ENCODE measurements at places on chromosomes 4 and X.

- H3K36me3 ChIP-seq = no peaks in the 10 kb centered on the region
- no peaks in the 10 kb centered on the region for H3K4me1 ChIP-seq
- no peak overlapping the region for H3K27ac ChIP-seq
Measured at GRCh38 chrX:15468036-15468435, 25.1 kb downstream of the PIR start.

DNA sequence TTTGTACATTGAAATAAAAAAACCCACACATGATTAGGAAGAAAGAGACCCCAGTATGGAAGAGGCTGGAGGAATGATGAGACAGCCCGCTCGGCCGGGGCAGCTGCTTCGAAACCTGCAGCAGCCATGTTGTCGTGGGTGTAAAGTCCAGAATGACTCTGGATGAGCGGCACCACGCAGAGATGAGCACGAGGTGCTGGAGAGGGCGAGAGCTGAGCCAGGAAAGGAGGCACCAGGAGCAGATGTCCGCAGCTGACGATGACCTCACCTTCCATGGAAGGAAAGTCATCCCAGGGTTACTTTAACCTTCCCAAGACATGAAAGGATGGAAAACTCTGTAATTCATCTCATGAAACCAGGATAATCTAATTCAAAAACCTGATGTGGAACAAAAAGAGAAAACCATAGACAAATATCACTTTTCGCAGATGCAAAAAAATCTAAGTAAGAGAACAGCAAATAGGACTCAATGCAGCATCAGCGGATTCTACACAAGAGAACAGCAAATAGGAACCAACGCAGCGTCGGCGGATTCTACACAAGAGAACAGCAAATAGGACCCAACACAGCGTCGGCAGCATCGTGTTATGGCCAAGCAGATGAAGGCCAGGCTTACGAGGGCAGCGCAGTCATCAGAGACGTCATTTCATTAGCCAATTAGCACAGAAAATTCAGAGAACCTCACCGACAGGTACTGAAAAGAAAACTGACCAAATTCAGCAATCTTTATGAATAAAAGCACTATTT, 25.9 kb upstream of the SPON2 start:
- no peak overlapping the region for H3K27ac ChIP-seq
- H3K36me3 ChIP-seq = no peaks in the 10 kb centered on the region
- peak; percentile 22 for DNase-seq
- no peaks in the 10 kb centered on the region for H3K4me1 ChIP-seq
- H3K27me3 ChIP-seq = no peaks in the 10 kb centered on the region

DNA sequence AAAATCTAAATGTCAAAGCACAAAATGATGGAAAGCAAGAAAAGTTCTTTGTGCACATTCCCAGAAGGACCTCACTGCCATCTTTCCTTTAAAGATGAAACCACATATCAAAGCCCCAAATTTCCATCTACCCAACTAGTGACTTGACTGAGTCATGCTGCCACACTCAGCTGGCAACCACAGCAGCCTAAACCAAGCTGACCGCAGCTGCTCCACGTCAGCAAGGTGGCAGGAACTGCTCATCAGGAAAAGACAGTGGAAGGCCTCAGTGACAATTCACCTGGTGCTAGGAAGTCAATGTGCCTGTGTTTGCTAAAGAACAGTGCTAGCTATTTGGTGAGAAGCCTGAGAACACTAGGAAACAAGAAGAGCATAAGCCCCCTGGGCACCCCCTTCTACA, 26.1 kb downstream of the ACOX3 start:
- no peaks in the 10 kb centered on the region for H3K4me1 ChIP-seq
- H3K27ac ChIP-seq = no peak overlapping the region
- H3K36me3 ChIP-seq = no peaks in the 10 kb centered on the region
- H3K4me3 ChIP-seq = no peak overlapping the region
- no peak for DNase-seq

DNA sequence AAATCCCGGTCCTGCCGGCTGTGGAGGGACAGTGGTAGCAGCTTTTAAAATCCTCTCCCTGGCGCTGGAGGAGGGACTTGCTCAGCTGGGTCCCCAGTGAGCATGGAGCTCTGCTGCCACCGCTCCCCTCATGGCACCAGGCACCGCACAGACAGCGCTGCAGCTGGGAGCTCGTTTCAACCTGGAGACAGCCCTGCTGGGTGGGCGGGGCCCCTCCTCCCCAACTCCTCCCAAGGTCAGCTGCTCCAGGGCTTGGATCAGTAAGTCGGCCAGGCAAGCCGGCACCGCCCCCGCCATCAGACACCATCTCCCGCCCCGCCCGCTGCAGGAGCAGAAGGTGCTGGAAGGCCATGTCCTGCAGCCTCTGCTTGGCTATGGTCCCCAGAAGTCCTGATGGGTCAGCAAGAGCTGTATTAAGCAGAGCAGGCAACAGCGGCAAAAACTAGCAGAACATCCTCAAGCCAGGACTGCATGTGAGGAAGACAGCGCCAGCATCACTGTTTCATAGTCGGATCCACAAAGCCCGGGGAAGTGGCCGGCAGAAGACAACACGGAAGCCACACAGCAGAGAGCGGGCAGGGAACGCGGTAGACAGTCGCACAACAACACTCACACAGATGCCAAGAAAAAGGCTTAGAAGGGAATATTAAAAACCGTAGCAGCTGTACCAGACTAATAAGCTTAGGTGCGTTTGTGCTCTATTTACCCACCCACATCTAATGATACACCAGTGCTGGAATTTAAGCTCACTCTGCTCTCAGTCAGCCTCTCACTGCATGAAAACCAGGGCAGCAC, 16.2 kb downstream of the ZFYVE28 start:
- no peaks in the 10 kb centered on the region for H3K36me3 ChIP-seq
- H3K27ac ChIP-seq = peak overlapping the region; percentile 30
- H3K4me1 ChIP-seq = peaks cover 10% of the 10 kb centered on the region
- peak overlapping the region; percentile 17 for H3K4me3 ChIP-seq
- DNase-seq = peak; percentile 91

GRCh38 chr4:74109116-74109869, 10.3 kb upstream of the CXCL2 start:
- no peak overlapping the region for H3K4me3 ChIP-seq
- H3K36me3 ChIP-seq = no peaks in the 10 kb centered on the region
- no peaks in the 10 kb centered on the region for H3K27me3 ChIP-seq
- no peaks in the 10 kb centered on the region for H3K4me1 ChIP-seq

DNA sequence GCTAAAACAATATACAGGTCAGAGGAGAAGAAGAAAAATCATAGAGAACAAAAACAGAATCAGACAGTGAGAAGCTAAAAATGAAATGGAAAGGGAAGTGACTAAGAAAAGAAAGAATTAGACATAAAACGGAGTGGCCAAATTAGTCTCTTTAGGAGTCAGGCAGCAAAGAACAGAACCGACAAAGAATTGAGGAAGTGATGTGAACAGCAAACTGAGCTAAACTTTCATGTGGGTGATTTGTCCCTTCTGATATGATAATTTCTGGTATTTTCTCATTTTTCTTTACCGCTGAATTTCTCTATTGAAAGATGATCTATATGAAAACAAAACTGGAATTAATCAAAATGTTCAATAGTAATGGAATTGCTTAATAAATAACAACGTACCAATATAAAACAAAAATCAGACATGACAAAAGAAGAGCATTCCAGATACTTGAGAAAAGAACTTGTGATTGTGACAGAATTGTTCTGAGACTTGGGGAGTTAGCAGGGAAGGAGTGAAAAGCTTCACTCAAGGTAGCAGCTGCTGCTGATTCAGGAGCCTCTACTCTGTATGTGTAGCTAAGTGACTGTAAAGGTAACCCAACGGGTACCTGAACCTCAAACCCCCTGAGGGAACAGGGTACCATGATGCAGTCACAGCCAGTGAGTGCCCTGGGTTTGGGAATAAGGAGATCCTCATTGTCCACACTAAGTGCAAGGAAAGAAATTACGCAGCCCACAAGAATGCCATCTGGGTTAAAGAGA, 8.8 kb downstream of the TAPT1 start:
- no peak overlapping the region for H3K27ac ChIP-seq
- DNase-seq = no peak
- H3K27me3 ChIP-seq = no peaks in the 10 kb centered on the region
- no peaks in the 10 kb centered on the region for H3K4me1 ChIP-seq
- H3K4me3 ChIP-seq = no peak overlapping the region
- H3K36me3 ChIP-seq = no peaks in the 10 kb centered on the region

GRCh38 chrX:20129547-20129946, 12.1 kb downstream of the EIF1AX start:
- H3K4me3 ChIP-seq = no peak overlapping the region
- H3K27me3 ChIP-seq = no peaks in the 10 kb centered on the region
- DNase-seq = no peak
- H3K27ac ChIP-seq = no peak overlapping the region
- peaks cover 7% of the 10 kb centered on the region for H3K36me3 ChIP-seq

GRCh38 chr4:123449780-123450179, 53.2 kb downstream of the SPRY1 start:
- H3K4me1 ChIP-seq = no peaks in the 10 kb centered on the region
- H3K27ac ChIP-seq = no peak overlapping the region
- H3K27me3 ChIP-seq = no peaks in the 10 kb centered on the region
- no peak for DNase-seq
- H3K36me3 ChIP-seq = no peaks in the 10 kb centered on the region
- no peak overlapping the region for H3K4me3 ChIP-seq

- H3K4me1 ChIP-seq = no peaks in the 10 kb centered on the region
- H3K27me3 ChIP-seq = no peaks in the 10 kb centered on the region
- H3K4me3 ChIP-seq = no peak overlapping the region
- H3K27ac ChIP-seq = no peak overlapping the region
- DNase-seq = peak; percentile 22
- H3K36me3 ChIP-seq = no peaks in the 10 kb centered on the region
Measured at GRCh38 chr4:129239088-129239487, 143.1 kb downstream of the C4orf33 start.

- DNase-seq = no peak
- no peaks in the 10 kb centered on the region for H3K27me3 ChIP-seq
- H3K36me3 ChIP-seq = no peaks in the 10 kb centered on the region
- no peak overlapping the region for H3K4me3 ChIP-seq
- H3K27ac ChIP-seq = no peak overlapping the region
Measured at GRCh38 chrX:31527455-31528126, 455.8 kb upstream of the FTHL17 start.

GRCh38 chrX:66676990-66677389, 38.1 kb upstream of the EDA2R start:
- H3K27ac ChIP-seq = no peak overlapping the region
- no peaks in the 10 kb centered on the region for H3K27me3 ChIP-seq
- no peak for DNase-seq
- no peaks in the 10 kb centered on the region for H3K36me3 ChIP-seq
- no peak overlapping the region for H3K4me3 ChIP-seq

GRCh38 chr4:150063128-150063527, 15.1 kb upstream of the DCLK2 start:
- H3K27ac ChIP-seq = no peak overlapping the region
- H3K27me3 ChIP-seq = no peaks in the 10 kb centered on the region
- H3K4me1 ChIP-seq = no peaks in the 10 kb centered on the region
- DNase-seq = no peak
- H3K4me3 ChIP-seq = no peak overlapping the region
- no peaks in the 10 kb centered on the region for H3K36me3 ChIP-seq

DNA sequence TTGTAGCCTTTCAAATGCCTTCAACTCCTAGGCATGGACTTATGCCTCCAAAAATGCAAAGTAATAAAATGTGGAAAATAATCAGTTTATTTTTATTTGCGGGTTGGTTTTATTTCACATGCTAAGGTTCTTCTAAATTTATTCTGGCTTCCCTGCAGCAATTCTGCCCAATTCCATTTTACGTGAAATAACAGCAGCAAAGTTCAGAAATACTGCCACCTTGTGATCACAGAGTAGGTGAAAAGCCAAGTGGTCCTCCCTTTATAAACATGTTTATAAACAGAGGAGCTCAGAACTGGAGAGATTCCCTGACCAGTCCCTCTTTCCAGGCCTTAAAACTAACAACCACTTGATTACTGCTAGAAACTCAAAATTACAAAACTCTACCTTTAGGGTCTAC, 14.7 kb upstream of the DCHS2 start:
- DNase-seq = no peak
- no peaks in the 10 kb centered on the region for H3K4me1 ChIP-seq
- no peaks in the 10 kb centered on the region for H3K36me3 ChIP-seq
- no peak overlapping the region for H3K4me3 ChIP-seq

GRCh38 chrX:48935301-48935670, 16.5 kb upstream of the PIM2 start:
- H3K27ac ChIP-seq = no peak overlapping the region
- no peaks in the 10 kb centered on the region for H3K36me3 ChIP-seq
- no peaks in the 10 kb centered on the region for H3K4me1 ChIP-seq
- DNase-seq = no peak

GRCh38 chr4:87967193-87967592, 8.3 kb upstream of the SPP1 start:
- no peaks in the 10 kb centered on the region for H3K27me3 ChIP-seq
- no peak overlapping the region for H3K4me3 ChIP-seq
- H3K4me1 ChIP-seq = no peaks in the 10 kb centered on the region
- H3K27ac ChIP-seq = no peak overlapping the region
- no peak for DNase-seq

DNA sequence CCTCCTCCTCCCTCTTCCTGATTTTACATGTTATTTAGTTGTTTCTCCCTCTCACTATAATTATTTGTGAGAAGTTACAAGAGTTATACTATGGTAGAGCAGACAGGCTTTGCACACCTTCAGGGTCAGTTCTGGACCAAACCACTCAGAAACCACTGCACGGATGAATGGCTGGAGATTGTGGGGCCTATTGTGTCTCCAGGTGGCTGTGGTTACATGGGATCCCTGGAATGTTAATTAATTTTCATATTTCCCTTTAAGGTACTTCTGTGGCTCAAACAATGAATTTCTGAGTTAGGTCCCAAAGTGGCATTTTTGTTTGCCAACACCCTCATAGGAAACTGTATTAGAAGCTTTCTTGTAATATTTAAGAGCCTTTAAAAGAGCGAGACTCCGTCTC, 151.9 kb downstream of the BMPR1B start:
- H3K4me3 ChIP-seq = no peak overlapping the region
- H3K27ac ChIP-seq = no peak overlapping the region

- no peak overlapping the region for H3K27ac ChIP-seq
- H3K27me3 ChIP-seq = no peaks in the 10 kb centered on the region
- no peak for DNase-seq
- H3K4me1 ChIP-seq = no peaks in the 10 kb centered on the region
- no peak overlapping the region for H3K4me3 ChIP-seq
- peaks cover 7% of the 10 kb centered on the region for H3K36me3 ChIP-seq
Measured at GRCh38 chr4:888029-888428, 44.1 kb downstream of the GAK start.

DNA sequence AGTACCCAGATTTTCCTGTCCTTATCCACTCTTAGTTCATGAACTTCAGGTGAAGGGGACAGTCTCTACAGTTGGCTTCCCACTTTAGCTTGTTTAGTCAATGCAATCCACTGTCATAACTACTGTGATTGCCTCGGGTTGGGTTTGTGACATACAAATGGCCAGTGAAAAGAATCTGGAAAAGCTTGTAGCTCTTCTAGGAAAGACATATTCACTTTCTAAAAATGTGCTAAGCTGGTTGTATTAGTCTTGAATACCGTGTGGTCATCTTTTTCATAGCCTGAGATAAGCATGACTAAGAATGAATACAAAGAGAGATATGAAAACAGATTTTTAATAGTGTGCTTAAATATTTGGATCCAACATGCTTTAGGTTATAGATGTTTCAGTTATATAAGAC, 1443.5 kb upstream of the IGFBP7 start:
- no peaks in the 10 kb centered on the region for H3K4me1 ChIP-seq
- no peaks in the 10 kb centered on the region for H3K27me3 ChIP-seq
- no peak overlapping the region for H3K27ac ChIP-seq
- H3K36me3 ChIP-seq = no peaks in the 10 kb centered on the region
- H3K4me3 ChIP-seq = no peak overlapping the region
- DNase-seq = no peak
